ENCODE measurements at places on chromosomes 7 and 10.

DNA sequence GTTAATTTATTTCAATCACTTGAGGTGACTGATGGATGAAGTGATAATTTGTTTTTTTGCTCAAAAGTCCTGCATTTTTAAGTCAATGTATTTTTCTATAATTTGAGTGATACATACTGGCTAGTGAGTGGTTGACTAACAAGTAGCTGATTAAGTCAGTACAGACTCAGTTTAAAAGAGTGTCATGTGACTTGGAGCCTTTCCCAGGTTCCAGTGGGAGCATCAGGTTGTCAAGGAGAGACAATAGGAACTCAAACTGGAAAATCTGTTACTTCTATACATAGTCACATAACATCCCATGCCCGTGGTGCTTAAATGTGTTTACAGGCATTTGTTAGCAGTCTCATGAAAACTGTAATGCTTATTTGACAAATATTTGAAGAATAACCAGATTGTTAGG lies 154.7 kb downstream of the ANK3 start:
- no peak for DNase-seq

- no peak for DNase-seq
Observed at GRCh38 chr10:47021850-47022249, 110.6 kb downstream of the PTPN20 start.

DNA sequence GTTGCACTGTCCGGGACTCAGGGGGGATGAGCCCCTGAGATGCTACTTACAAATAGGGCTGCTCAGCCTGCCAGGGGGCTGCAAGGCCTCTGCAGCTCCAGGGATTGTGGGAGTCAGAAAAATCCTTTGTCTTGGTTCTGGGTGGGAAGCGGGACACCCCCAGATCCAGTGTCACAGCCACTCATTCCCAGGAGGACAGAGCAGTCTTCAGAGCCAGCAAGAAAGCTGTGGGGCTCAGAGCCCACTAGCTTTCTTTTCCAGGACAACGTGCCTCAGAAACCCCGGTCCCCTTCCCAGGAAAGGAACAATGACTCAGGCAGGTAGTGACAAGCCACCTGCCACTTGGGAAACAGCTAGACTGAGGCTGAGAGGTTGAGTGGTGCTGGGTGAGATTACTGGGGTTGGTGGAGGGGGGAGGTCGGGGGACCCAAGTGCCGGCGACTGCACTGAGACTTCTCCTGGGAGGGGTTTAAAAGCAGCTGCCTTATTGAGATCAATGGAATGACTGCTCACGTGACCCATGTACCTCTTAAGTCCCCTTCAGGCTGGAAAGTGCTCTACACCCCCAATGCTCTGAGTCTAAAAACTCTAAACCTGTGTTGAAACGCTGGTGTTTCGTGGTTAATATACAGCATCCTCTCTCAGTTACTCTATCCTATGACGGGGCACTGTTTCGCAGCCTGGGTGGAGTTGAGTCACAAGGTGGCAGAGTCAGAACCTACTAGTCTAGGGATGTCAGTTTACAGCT lies 123.6 kb downstream of the UBE2H start:
- DNase-seq = no peak

DNA sequence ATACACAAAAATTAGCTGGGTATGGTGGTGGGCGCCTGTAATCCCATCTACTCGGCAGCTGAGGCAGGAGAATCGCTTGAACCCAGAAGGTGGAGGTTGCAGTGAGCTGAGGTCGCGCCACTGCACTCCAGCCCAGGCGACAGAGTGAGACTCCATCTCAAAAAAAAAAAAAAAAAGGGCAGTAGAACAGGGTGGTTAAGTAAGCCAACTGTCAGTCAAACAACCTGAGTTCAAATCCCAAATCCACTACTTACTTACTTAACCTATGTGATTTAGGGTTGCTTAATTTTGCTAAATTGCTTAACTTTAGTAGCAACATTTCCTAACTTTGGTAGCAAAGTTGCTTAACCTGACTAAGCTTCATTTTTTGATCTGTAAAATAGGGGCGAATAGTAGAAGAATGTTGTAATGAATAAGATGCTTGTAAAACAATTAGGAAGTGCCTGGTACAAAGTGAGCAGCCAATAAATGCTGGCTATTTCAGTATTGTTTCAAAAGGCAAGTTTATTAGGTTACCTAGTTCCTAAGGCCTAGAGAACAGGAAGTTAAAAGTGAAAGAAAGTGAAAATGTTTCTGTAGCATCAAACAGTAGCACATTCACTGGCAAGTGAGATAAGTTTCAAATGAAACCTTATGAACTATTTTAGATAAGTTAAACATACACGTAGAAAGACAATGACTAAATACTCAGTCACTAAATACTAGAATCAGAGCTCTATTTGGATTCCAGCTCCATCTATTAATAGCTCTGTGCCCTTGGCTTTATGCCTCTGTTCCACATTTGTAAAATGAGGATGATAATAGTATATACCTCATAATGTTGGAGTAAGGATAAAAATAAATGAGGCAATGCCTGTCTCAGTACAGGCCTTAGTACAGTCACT lies 64.3 kb downstream of the HOXA1 start:
- no peak for DNase-seq

GRCh38 chr10:66671562-66671961 lies 254.3 kb upstream of the LRRTM3 start:
- no peak for DNase-seq

- DNase-seq = no peak
Observed at GRCh38 chr7:148916186-148916585, 32.1 kb upstream of the EZH2 start.

DNA sequence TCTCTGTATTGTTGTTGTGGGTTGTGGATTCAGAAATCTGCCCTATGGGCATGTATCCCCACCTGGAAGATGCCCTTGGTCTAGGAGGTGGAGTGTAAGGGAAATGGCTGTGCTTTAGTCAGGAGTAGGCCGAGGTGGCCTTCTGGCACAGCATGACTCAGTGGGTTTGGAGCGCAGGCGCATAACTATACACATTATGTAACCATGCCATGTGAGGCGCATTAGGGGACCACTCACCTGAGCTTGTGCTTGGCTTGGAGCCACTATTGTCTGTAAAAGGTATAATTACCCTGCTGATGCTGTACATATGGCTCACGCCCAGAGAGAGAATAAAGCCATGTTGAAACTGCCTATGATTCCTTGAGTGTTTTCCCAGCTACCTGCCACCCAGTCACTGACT lies 20.6 kb upstream of the ADAMTS14 start:
- no peak for DNase-seq

GRCh38 chr7:99525713-99526440 lies 21.4 kb downstream of the ZKSCAN5 start:
- no peak for DNase-seq

- no peak for DNase-seq
Observed at GRCh38 chr7:147861058-147861716, 729.4 kb upstream of the C7orf33 start.

- DNase-seq = no peak
Observed at GRCh38 chr10:61987537-61987936, 86.0 kb downstream of the ARID5B start.

DNA sequence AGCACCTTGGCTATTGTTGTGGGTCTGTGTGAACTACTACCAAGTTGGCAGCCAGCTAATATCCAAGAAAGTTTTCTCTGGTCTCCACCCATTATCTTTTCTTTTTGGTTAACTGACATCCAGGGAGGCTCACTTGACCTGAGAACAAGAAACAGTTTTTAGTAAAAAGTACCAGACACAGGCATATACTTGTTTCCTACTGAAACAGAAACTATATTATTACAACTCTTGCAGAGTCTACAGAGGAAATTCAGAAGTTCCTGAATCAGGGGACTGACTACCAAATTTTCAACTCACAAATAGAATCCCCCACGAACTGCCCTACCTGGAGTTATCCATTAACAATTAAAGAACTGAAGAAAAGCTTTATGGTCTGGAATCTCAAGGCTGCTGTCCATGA lies 168.9 kb downstream of the KCND2 start:
- DNase-seq = no peak

GRCh38 chr7:115007751-115008150 lies 85.9 kb downstream of the MDFIC start:
- no peak for DNase-seq

DNA sequence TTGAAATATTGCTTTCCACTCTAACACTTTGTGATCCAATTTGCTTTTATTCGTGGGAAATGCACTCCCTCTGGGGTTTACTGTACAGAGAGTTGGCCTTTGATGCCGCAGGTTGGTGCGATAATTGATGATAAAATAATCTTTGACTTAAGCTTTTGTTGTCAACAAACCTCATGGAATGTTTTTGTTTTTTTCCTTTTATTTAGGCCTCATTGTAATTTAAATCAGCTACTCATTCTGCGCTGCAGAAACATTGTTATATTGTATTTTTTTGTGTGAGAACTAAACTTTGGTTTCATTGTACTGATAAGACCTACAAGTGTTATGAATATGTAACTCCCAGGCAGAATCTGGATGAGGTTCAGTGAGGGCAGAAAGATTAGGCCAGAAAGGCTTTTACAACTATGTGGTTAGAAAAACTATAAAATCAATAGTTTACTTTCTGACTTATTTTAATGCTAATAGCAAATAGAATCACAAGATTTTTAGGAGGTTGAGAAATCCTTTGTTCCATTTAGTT lies 76.8 kb upstream of the POM121L12 start:
- no peak for DNase-seq

DNA sequence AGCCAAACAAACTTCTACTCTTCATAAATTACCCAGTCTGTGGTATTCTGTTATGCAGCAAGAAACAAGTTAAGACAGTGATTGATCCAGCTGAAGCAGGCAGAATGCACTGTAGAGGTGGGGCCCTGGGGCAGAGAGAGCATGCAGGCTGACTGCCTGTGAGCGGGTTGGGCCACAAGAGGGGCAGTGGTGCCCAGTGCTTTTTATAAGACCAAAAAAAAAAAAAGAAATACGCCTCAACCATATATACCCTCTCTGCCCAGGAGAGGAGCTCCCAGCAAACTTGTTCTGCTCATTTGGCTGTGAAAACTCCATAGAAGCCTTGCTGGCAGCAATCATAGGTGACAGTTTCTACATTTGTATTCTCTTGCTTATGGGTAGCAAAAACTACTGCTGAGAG lies 104.7 kb downstream of the SORBS1 start:
- DNase-seq = no peak

- no peak for DNase-seq
Observed at GRCh38 chr10:128258421-128258976, 132.3 kb upstream of the MKI67 start.

DNA sequence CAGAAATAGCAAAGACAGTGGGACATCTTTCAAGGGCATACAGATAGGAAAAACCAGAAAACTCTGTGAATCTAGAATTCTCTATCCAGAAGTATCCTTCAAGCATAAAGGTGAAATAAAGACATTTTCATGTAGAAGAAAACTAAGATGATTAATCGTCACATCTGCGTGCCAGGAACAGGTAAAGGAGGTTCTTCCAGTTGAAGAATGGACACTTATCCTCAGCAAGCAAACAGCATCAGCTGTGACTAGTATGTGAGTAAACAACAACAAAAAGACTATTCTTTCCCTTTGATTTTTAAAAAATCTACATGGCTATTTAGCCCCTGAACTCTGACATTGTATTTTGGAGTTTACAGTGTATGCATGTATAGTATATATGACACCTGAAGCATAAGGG lies 124.9 kb downstream of the LRMDA start:
- DNase-seq = no peak

All from GM12891 (cell line).